ENCODE measurements at places on chromosomes 2 and 18. TPM values are rescaled to one million over a fixed set of nuclear protein-coding genes. Genes with fewer than 3 reads are reported as not detected.

MATN3 gene
- total RNA-seq = 3.6 TPM

DNA sequence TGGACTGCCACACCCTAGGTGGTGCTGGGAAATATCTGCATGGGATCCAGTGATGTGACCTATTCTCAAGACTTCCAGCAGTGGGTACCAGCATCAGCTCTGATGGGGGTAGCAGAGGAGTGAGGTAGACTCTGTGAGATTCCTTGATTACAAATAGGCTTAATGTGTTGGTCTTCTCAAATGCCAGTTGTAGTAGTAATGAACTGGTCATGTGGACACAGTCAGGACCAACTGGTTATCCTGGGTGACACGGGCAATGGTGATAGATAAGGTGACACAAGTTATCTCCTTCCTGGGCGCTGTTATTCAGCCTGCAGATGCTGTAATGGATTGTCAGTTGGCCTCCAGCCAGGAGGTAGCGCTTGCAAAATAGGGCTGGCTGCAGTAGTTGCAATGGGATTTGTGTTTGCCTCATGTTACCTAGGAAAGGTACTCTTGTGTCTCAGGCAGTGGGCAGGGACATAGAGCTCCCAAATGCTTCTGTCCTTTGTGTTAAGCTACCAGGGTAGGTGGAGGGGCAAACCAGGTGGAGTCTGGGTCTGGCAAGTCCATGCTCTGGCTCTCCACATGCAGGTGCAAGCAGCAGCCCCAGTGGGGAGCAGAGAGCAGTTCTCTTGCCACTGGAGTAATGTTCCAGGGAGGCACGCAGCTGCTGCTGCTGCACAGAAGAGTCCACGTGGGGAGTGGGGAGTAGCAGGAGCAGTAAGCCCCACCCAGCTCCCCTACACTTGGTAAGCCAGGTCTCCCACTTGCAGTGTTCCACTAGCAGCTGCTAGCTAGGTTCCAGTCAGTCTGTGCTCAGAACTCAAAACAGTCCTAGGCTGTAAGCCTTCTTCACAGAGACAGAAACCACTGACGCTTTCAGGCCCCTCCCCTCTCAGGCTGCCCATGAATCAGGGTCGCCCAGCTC lies 505.4 kb upstream of the DDX18 start:
- no peak for DNase-seq

DNA sequence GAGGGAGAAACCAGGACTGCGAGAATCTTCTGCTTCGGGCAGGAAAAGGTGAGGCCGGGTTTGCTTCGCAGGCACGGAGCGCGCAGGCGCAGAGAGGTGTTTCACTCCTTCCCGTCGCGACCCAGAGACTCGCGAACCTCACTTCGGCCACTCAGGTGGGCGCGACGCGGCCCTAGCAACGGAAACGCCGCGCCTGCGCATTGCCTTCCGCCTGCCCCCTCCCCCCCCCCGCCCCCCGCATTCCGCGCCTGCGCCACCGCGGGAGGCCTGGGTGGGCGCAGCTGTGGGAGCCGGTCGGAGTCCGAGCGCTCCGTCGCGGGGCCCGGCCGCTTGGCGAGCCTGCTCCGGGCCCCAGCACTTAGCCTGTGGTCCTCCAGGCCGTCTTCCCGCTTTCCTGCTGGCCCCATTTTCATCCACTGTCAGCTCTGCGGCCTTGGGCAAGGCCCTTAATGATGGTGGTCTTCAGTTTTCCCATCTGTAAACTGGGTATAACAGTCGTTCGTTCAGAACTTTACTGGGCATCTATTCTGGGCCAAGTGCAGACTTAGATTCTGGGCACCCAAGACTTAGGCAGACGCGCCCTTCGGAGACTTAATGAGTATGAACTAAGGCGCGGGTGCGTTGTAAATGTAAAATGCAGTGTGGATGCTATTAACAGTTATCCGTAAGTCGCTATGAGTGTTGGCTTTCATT lies 62.1 kb upstream of the ACKR3 start:
- DNase-seq = no peak

ME2 gene
- 51.6 TPM for total RNA-seq

RBM44 gene
- 0.18 TPM for total RNA-seq

DNA sequence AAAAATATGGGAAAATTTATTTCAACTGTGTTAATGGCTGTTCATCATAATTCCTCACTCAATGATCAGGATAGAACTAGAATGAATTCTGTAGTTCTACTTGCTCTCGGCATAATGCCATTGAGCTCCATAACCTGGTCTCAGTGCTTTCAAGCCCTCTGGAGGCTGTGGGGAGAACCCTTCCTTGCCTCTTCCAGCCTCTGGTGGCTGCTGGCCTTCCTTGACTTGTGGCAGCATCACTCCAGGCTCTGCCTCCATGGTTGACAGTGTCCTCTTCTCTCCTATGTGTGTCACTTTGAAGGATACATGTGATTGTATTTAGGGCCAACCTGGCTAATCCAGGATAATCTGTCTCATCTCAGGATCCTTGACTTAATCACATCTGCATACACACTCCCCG lies 26.9 kb upstream of the CABYR start:
- no peak for DNase-seq

RTP5 gene
- total RNA-seq = not detected

DNA sequence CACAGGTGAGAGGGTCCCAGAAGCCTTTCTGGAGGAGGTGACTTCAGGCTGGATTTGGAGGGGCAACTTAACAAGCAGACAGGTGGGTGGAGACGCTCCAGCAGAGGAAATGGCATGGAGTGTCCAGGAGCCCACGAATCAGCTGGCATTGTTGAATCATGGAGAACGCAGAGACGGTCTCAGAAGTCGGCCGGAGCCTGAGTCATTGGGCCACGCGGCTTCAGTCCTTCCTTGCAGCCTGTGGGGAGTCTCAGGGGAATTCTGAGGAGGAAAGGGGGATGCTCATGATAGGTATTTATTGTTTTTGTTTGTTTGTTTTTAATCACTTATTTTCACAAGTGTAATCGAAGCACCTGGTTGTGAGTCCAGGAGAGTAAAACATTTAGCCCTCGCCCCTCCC lies 184.6 kb upstream of the HDAC4 start:
- DNase-seq = no peak

- no peak for DNase-seq
Measured at GRCh38 chr2:154470376-154470775, 228.1 kb upstream of the KCNJ3 start.

GRCh38 chr2:141728142-141728541 lies 402.7 kb downstream of the LRP1B start:
- DNase-seq = no peak

GRCh38 chr2:148696985-148697384 lies 52.4 kb downstream of the EPC2 start:
- DNase-seq = no peak

- no peak for DNase-seq
Measured at GRCh38 chr2:233339427-233339826, 14.9 kb upstream of the DGKD start.

GPR39 gene
- total RNA-seq = 0.29 TPM

ESPNL gene
- total RNA-seq = 0.53 TPM

DNA sequence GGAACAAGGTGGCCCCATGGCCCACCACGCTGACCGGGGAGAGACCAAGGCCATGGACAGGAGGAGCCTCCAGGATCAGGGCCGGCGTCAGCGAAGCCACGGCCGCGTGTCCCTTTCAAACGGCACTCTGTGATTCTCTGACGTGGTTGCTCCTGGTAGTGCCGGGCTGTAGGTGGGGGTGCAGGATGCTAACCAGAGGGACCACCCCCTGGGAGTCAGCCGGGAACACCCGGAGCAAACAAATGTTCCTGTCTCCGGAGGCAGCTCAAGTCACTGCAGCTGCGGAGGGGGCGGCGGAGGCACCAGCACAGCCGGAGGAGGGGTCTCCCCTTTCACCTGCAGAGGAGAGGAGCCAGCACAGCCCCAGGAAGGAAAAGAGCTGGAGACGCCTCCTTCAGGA lies 750.6 kb upstream of the SALL3 start:
- DNase-seq = no peak

- DNase-seq = no peak
Measured at GRCh38 chr2:5549771-5550170, 142.4 kb upstream of the SOX11 start.

- DNase-seq = no peak
Measured at GRCh38 chr2:26876260-26876659, 28.3 kb downstream of the DPYSL5 start.

- no peak for DNase-seq
Measured at GRCh38 chr2:222734703-222735014, 63.2 kb downstream of the MOGAT1 start.

- no peak for DNase-seq
Measured at GRCh38 chr2:205297368-205297767, 384.9 kb upstream of the NRP2 start.

KANSL3 gene
- 27.4 TPM for total RNA-seq

DNA sequence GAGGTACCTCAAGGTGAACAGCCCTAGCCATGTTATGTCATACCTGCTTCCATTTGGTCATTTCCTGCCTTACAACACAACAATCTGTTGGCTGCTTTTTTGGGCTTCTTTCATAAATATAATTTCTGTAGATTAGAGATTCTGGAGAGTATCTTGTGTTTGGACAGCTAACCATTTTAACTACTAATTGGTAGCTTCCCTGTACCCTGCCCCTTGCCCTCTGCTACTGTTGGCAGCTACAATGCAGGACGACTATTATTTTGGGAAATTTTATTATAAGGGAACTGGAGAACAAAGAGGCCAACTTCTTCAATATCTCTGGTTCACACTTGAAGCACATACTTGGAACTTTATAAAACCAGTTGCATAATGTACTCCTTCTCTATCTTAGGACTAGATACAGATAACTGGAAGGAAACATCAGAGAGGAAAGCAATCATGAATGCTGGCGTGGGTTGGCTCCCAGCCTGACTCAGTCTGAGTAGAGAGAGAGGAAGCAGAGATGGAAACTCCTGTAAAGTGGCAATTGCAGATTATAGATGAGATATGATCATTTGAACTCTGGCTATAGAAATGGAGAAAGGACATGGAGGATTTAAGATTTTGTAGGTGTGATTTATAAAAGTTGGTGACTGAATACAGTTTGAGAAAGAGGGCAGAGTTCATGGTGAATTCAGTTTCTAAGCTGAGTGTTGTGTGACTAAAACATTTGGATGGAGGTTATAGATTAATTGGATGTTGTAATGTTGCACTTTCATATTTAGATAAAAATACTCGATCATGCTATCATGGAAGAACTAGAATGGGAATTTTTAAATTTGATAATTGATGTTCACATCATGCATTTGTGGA lies 74.5 kb downstream of the MDH1 start:
- DNase-seq = no peak

GRCh38 chr2:82913566-82913965 lies 1545.5 kb downstream of the SUCLG1 start:
- DNase-seq = no peak

DNA sequence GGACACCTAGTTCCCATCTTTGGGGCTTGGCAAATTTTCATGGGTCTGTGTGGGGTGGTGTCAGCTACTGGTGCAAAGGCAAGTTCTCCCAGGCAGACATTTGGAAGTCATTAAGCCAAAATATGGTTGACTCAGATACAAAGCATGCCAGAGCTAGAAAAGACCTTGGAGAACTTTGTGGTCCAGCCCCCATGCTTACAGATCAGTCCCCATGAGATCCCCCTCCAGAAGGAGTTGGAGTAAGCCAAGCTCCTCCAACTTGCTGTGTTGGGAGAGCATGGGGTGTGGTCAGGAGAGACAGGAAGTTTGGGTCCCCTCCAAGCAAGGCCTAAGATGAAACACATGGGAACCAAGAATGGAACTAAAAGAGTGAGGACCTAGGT lies 224.5 kb downstream of the CYP26B1 start:
- no peak for DNase-seq
